ENCODE measurements at places on chromosomes 4 and X.
A peak's percentile ranks its signal among the peaks of the same experiment; 100 is the strongest.

DNA sequence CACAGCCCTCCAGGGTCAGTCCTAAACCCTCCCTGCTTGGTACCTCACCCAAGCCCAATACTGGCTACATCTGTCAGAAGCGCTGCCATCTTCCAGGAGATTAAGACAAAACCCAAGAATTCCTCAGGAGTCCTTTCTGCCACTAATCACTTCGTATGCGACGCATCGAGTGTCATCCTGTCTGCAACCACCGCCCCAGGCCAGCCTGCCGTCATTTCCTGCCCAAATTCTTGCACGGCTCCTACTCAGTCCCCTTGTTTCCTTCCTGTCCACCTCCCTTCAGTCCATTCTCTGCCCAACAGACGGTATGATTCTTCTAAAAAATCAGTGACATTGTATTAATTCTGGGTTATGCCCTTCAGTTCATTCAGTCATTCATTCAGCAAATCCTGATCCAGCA, 113.6 kb downstream of the NFKB1 start:
- no peak for DNase-seq

DNA sequence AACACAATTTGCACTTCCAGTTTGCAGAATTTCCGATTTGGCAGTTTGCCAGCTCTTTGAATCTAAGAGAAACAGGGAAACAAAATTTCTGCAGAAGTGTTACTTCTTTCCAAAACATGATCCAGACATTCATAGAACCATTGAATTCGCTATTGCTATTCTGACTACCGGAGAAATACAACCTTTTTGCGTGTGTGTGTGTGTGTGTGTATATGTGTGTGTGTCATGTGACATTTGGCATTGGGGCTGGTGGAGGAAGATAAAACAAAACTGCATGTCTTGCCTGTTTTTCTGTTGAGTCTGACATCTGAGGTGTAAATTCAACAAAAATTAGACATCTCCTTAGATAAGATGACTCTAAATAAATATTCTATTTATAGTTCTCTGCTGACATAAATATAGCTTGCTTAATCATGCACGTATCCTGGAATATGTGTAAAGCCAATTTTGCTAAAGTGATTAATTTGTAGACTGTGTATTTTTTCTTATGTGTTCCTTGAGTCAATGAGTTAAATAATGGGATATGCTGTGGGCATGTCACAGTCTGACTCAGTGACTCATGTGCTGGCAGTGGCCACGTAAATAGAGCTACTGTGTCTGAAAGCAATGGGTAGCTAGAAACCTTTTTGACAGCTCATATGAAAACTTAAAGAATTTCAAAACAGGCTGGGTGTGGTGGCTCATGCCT, 98.9 kb downstream of the HPGD start:
- DNase-seq, result no peak

DNA sequence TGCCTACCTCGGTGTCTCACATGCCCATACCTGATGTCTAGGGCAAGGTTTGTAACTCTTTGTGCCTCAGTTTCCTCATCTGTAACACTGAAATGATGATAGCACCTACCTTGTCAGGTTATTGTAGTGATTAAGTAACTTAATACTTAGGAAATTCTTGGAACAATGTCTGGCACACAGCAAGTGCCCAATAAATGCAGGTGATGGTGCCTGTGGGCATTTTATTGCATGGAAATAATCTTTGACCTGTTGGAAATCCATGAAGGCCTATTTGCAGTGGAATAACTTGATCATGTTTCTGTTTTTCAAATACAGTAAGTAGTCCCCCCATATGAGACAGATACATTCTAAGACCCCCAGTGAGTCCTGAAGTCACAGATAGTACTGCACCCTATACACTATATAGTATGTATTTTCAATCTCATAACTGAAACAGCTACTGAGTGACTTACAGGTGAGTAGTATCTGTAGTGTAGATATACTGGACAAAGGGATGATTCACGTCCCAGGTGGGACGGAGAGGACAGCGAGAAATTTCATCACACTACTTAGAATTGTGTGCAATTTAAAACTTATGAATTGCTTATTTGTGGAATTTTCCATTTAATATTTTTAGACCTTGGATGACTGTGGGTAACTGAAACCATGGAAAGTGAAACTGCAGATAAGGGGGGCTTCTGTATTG, 42.1 kb downstream of the AFF1 start:
- no peak for DNase-seq

DNA sequence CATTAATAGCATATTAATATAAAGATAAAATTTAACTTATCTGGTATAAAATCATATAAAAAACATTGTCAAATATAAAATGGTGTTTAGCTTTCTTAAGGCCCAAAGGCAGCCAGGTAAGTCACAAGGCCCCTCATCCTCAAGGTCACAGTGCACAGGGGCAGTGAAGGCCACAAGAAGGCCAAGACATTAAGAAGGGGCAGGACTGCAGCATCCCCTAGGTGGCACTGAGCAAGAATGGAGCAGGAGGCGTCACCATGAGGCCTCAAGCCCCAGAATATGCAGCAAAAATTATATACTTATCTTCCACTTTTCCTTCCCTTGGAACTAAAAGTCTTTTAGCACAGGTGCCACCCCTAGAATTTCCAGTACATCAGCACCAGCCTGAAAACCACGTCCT, 49.5 kb upstream of the MAGEA8 start:
- DNase-seq, result peak; percentile 14

Data from WTC11 (cell line).